ENCODE measurements at places on chromosomes 5 and 9.

DNA sequence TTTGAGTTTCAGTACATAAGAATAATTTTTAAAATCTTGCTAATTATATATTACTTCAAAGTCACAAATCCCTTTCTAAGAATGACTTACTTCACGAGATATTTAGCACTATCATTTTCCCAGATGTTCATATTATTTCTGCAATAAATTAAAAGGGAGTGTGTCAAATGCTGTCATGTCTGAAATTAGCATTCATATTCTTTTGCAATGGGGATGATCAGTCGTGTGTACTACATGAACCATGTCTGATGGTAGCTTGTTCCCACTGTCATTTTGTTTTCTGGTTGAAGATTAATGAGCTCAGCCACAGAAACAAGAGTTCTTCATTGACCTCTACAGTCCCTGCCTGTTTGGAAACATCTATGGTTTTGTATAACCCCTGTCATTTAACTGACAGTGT, 30.1 kb downstream of the OTULINL start:
- no peaks in the 10 kb centered on the region for H3K27me3 ChIP-seq
- H3K27ac ChIP-seq: no peak overlapping the region
- no peak overlapping the region for H3K4me3 ChIP-seq
- no peaks in the 10 kb centered on the region for H3K36me3 ChIP-seq

GRCh38 chr5:42518595-42519221, 95.5 kb downstream of the GHR start:
- H3K27ac ChIP-seq: no peak overlapping the region
- no peaks in the 10 kb centered on the region for H3K4me1 ChIP-seq
- DNase-seq: no peak
- no peak overlapping the region for H3K4me3 ChIP-seq
- no peaks in the 10 kb centered on the region for H3K27me3 ChIP-seq

- no peak overlapping the region for H3K27ac ChIP-seq
- peaks cover 20% of the 10 kb centered on the region for H3K36me3 ChIP-seq
- H3K4me3 ChIP-seq: no peak overlapping the region
- H3K4me1 ChIP-seq: peaks cover 12% of the 10 kb centered on the region
- DNase-seq: peak; percentile 60
Observed at GRCh38 chr9:98775831-98776441, 20.4 kb downstream of the ANKS6 start.

GRCh38 chr9:129273136-129273895, 95.3 kb upstream of the IER5L start:
- no peak overlapping the region for H3K4me3 ChIP-seq
- DNase-seq: no peak

- no peak overlapping the region for H3K27ac ChIP-seq
- no peaks in the 10 kb centered on the region for H3K36me3 ChIP-seq
- DNase-seq: no peak
- no peaks in the 10 kb centered on the region for H3K27me3 ChIP-seq
Observed at GRCh38 chr9:131708226-131709002, 31.5 kb downstream of the RAPGEF1 start.

All from HCT116 (cell line).